CD4-positive, alpha-beta memory T cell (primary cell): ENCODE measurements at places on chromosomes 3 and 15.

DNA sequence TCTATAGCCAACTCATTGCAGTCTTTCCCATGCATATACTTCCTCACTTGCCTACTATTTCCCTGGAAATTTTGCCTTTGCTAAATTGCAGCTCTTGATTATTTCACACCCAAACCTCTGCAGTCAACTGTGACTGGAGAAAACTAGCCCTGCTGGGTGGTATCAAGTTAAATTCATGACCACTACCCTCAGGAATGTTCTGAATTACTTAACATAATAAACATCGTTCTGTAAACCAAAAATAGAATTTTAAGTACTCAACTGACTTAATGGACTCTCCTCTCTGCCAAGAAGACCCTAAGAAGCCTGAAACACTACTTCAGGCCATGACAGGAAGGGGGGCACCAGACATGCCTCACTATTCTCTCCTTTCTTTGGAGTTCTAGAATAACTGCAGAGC is 1278.0 kb upstream of the GBE1 start:
- H3K36me3 ChIP-seq: no peaks in the 10 kb centered on the region
- H3K27me3 ChIP-seq: no peaks in the 10 kb centered on the region
- DNase-seq: no peak
- H3K4me1 ChIP-seq: no peaks in the 10 kb centered on the region
- H3K27ac ChIP-seq: no peak overlapping the region

DNA sequence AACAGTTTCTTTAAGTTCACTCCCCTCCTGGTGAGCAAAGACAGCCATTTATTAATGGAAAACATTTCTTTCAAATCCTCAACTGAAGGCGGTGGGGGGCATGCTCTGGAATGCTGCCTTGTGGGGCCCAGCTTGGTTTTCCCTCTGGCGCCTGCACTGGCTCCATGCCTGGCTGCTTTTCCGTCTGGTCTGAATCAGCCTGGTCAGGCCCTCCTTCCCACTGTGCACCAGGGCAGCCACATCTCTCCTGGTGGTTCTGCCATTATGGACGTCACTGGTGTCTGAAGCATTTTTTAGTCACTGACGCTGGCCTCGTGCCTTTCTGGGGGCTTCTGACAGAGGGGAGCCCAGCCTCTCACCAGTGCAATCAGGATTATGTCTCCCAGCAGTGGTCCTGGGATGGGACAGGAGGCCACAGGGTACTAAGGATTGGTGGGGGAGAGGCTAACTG is 57.6 kb upstream of the APEH start:
- H3K36me3 ChIP-seq: no peaks in the 10 kb centered on the region
- H3K27me3 ChIP-seq: no peaks in the 10 kb centered on the region
- no peak overlapping the region for H3K4me3 ChIP-seq
- DNase-seq: no peak

DNA sequence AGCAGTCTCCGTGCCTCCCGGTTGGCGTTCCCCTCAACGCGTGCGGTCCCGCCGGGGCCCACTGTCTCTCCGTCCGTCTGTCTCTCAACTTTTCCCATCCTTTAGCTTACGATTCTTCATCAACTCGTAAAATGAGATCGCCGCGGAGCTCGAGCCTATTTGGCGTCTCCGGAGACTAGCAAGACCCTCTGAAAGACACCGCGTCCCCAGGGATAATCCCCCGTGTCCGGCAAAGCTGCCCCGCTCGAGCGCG is 3.4 kb downstream of the GATA2 start:
- peak overlapping the region; percentile 42 for H3K4me3 ChIP-seq
- DNase-seq: no peak
- no peaks in the 10 kb centered on the region for H3K36me3 ChIP-seq
- no peak overlapping the region for H3K27ac ChIP-seq
- peaks cover 71% of the 10 kb centered on the region for H3K27me3 ChIP-seq

GRCh38 chr3:127438951-127439350 is 151.1 kb upstream of the PRR20G start:
- H3K36me3 ChIP-seq: no peaks in the 10 kb centered on the region
- H3K4me1 ChIP-seq: no peaks in the 10 kb centered on the region
- H3K27ac ChIP-seq: no peak overlapping the region
- DNase-seq: no peak
- H3K27me3 ChIP-seq: no peaks in the 10 kb centered on the region
- no peak overlapping the region for H3K4me3 ChIP-seq

DNA sequence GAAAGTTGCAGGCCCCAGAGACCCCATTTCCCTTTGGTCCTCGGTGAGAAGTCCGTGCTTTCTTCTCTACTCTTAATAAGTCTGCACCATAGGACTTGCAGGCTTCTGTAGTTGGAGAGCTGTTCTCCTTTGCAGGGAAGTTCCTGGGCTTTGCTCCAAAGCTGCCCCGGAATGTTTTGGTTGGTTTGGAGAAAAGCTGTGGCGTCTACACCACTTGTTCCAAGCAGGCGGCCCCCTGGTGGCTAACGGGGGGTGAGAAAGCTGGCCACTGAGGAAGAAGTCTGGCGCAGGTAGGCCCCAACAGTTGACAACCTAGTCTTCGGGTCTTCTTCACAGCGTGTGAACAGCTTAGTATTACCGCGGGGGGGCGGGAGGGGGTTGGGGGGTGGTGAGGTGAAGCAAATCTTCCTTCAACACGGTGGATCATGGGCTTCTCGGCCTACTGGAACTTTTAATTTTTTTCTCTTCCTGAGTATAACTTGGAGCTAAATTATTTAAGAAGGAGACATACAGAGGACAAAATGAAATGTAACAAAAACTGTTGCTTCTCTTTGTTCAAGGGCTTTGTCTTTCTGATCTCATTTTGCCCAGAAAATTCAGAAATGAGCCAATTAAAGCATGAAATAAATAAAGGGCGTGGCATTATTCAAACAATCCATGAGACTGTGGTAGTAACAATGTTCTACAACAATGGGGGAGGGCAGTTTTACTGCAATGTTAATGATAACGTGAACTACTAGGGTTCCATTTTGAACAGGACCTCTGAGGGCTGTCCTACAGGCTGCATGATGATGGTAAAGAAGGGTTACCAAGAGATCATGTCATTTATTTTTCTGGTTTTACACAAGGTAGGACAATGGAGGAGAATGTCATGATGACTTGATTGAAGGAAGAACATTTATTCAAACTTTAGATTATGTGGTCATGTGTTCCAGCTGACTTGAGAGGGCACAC is 2.2 kb upstream of the THRB start:
- H3K4me3 ChIP-seq: no peak overlapping the region
- DNase-seq: no peak
- no peak overlapping the region for H3K27ac ChIP-seq
- H3K27me3 ChIP-seq: no peaks in the 10 kb centered on the region
- H3K36me3 ChIP-seq: no peaks in the 10 kb centered on the region

- no peak overlapping the region for H3K4me3 ChIP-seq
- DNase-seq: no peak
- no peak overlapping the region for H3K27ac ChIP-seq
- no peaks in the 10 kb centered on the region for H3K27me3 ChIP-seq
Observed at GRCh38 chr15:97683831-97684230, 276.7 kb upstream of the ARRDC4 start.

DNA sequence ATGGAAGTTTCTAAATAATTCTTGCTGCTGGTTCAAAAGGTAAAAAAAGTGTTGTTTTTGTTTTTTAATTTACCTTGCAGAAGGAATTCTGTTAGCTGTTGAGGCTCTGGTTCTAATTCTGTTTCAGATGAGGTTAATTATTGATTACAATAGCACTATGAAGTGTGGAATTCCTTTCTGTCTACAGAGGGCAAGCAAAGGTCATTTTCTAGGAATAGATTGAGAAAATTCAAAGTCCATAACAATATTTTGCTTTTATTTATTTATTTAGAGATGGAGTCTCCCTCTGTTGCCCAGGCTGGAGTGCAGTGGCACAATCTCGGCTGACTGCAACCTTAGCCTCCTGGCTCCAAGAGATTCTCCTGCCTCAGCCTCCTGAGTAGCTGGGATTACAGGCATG is 789.6 kb downstream of the GRM7 start:
- no peak overlapping the region for H3K27ac ChIP-seq
- no peaks in the 10 kb centered on the region for H3K27me3 ChIP-seq
- no peaks in the 10 kb centered on the region for H3K36me3 ChIP-seq
